ENCODE measurements at places on chromosomes 2 and 18.

DNA sequence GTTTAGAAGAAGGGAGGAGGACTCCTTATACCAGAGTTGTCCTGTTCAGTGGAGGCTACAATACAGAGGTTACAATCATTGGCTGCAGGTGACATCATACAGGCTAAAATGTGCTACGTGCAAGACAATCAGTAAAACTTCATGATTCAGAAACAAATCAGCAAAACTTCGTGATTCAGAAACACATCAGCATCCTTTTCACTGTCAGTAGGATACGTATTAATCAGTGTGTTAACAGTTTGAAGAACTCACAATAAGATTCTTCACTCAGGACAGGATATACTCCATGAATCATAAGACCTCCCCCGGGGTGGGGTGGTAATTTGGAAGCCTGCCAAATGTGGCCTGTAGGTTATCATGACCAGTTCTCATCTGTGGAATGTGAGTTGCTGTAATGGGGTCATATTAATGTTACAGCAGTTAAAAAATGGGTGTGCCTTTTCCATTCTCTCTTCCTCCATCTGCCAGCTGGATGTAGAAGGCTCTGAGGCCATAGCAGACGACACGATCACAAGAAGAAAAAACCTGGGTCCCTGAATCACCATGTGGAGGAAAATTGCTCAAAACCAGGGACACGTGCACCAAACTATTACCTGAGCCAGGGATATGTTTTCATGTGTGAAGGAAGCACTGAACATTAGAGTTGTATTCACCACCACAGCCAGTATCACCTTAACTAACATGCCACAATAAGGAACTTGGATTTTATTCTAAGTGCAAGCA, 134.8 kb upstream of the CREB1 start:
- peak; percentile 7 for DNase-seq

- DNase-seq = peak; percentile 81
Observed at GRCh38 chr2:20443276-20443920, 3.5 kb upstream of the RHOB start.

GRCh38 chr2:48124592-48124991, 218.3 kb upstream of the FBXO11 start:
- no peak for DNase-seq

DNA sequence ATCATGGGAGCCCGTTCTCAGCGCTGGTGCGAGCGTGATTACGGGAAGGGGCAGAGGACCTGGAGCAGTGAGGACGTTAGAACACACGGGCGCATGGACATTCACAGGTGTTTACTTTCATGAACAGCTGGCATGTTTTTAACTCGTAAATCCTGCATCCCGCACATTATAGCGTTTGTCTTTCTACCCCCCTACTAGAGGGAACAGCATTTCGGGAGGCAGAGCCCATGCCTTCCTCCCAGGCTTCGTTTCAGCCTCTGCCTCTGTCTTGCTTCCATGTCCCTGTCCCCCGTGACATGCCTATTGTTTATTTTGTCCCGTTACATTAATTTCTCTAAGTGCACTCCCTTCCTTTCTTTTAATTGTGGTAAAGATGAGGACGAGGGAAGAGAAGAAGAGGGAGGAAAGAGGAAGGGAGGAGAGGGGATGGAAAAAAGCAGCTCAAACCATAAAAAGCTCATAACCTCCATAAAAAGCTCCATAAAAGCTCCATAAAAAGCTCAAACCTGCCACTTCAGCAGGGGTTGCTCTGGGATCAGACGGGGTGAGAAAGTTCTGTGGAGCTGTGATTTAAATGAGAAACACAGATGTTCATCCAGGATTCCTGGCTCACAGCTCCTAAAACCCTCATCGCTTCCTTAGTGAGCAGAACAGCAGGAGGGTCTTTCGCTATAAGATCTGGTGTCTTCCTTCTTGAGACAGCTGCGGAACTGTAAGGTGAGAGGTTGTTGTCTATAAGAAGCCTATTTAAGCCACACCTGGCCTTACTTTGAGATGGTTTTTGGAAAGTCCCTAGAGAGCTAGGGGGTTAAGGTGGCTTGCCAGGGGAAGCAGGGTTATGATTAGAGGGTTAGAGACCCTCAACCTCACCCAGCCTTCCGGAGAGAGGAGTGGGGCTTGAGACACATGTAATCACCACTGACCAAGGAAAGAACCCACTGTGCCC, 66.6 kb upstream of the SNTG2 start:
- peak; percentile 90 for DNase-seq

- no peak for DNase-seq
Observed at GRCh38 chr2:144832048-144832447, 312.1 kb upstream of the ZEB2 start.

DNA sequence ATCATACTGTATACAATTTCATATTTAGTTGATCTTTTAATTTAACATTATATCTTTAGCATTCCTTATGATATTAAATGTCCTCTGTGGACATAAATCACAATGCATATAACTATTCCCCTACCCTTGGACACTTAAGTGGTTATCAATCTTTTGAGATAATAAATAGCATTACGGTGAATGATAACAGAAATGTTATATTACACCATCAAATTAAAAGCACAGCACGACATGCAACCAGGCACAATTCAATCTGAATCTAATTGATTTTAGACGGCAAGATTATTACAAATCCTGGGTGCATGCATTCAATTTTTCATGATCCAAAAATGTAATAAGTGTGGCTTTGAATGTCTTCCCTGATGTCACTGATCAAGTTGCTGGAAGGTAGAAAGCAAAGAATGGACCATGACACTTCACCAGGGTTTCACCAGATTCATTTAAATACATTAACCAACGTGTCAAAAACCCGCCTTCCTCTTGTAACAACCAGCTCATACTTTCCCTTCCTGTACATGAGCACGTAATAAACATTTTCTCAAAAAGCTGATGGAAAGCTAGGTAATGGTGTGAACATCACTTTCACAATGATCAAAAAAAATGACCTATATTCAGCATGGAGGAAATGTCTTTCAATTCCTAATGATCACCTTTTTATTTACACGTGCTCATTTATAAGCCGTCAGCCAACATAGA, 513.7 kb upstream of the ID2 start:
- DNase-seq = no peak

GRCh38 chr2:188975497-188976102, 1.4 kb downstream of the COL3A1 start:
- DNase-seq = no peak

- DNase-seq = no peak
Observed at GRCh38 chr18:26230497-26230896, 4.3 kb downstream of the TAF4B start.

DNA sequence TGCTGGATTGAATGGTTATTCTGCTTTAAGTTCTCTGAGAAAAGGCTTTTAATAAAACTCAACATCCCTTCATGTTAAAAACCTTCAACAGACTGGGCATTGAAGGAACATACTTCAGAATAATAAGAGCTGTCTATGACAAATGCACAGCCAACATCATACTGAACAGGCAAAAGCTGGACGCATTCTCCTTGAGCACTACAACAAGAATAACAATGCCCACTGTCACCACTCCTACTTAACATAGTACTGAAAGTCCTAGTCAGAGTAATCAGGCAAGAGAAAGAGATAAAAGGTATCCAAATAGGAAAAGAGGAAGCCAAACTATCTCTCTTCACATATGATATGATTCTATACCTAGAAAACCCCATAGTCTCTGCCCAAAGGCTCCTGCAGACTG, 641.4 kb downstream of the IRS1 start:
- DNase-seq = no peak

DNA sequence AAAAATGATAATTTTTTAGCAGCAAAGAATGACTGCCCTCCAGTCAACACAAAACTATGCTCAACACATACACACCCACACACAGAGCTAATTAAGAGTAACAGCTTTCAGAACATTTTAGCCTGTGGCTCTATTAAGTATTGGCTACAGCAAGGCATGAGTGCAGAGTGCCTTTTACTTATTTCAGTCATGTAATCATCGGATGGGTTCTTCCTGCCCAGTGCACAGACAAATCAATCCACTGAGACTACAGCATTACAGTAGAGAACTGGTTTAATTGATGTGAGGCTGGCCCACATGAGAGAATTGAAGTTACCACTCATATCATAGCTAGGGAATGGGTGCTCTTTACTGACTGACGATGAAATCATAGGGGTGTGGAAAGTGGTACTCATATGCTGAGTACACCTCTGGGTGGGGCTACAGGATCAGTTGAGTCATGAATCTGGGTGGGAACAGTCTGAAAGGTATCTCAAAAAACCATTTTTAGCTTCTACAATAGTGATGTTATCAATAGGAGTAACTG, 241.0 kb downstream of the FSIP2 start:
- DNase-seq = no peak

GRCh38 chr18:22283116-22283395, 113.7 kb downstream of the GATA6 start:
- DNase-seq = no peak

DNA sequence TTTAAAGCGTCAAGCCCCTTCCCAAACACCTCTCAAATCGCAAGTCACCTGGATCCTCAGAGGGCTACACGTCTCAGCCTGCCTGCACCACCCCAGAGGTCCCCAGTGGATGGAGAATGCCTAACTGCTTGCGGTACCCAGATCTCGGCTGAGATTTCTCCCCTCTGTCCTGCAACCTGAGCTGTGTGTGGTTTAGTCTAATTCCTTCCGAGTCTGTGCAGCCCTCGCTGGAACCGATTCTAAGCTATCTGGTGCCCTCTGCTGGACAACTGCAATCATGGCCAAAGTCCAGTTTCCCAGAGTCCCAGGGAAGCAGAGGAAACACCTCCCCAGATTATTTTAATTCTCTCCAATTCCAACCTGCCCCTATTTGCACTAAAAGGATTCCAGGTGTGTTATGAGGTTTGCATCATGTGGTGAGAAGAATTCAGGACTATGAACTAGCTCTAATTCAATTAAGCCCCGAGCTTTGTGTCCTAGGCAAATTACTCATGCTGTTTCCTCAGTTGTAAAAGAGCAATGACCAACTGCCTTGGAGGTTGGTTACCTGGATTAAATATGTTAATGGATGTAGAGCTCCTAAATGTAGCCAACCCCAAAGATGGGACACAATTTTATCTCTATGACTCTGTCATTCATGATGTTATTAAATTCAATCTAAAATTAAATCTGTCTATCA, 276.1 kb upstream of the NCKAP5 start:
- DNase-seq = peak; percentile 35

GRCh38 chr2:164620873-164621763, at the start of gene GRB14:
Gene GRB14 (minus strand): TSS chr2:164621482. CDS start chr2:164621309, 173 bp downstream.
- DNase-seq = peak; percentile 22

- DNase-seq = peak; percentile 5
Observed at GRCh38 chr2:239947729-239948045, 77.5 kb downstream of the NDUFA10 start.

Measured in NCI-H524 (cell line).